T follicular helper cell (primary cell): ENCODE measurements at places on chromosomes 7 and 10.

- no peak for DNase-seq
Observed at GRCh38 chr7:130148561-130148960, 56.6 kb downstream of the TMEM209 start.

DNA sequence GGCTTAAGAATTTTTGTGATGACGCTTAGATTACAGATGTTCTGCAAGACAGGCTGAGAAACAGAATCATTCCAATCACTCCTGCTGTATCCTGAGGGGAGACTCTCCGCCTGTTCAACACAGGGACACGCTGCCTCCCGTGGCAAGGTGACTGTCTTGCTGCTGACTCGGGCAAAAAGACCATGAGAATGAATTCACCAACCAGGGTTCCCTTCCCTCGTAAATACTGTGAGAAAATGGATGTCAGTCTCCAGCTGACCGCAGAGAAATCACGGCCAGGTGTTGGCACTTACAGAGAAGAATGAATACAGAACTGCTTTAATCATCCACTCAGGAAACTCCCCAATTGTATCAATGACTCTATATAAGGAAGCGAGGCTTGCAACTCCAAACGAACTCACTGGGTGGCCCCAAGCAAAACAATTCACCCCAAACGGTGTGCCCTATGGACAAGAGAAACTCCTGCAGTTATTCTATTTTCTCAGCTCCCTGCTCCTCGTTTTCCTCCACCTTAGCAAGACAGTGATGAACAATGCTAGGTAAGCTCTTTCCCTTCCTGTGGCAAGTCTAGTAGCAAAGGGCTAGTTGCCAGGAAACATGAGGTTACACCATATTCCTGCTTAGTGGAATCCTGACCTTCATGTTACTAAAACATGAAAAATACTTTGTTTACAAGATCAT lies 22.8 kb downstream of the GNA12 start:
- no peak for DNase-seq

DNA sequence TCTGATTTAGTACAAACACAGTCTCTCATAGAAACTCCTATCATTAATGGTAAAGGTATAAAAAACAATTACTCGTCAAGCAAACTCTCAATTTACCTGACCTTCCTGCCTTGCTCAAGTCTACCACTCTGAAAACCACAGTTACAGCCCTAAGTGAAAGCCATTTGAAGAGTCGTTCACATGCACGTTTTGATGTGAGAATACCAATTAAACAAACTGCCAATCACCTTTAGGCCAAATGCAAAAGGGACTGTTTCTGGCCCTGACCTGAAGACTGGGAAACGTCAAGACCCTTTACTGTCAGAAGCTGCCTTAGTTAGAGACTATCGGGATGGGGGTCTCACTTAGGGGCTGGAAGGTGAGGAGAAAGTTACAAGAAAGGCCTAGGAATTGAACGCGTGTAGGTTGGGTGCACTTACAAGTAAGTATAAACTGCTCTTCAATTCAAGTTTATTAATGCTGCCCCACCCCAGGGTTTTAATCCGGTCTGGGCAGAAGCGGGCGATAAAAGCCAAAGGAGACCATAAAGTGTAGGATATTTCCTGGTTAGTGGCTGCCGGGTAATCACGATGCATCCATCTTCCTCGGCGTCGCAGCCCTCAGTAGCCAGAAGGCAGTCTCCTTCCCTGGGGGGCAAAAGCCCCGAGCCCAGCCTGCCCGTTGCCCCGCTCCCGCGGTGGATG lies 935 bp downstream of the TM9SF3 start:
- no peak for DNase-seq

GRCh38 chr10:70191972-70192305 lies 21.6 kb upstream of the SAR1A start:
- DNase-seq: no peak

- DNase-seq: no peak
Observed at GRCh38 chr10:131731780-131732630, 168.8 kb upstream of the PPP2R2D start.

- no peak for DNase-seq
Observed at GRCh38 chr7:44287488-44288380, 37.7 kb downstream of the CAMK2B start.

- DNase-seq: no peak
Observed at GRCh38 chr7:22890773-22891172, 68.1 kb upstream of the TOMM7 start.

- DNase-seq: no peak
Observed at GRCh38 chr10:108180878-108181277, 1016.4 kb upstream of the SORCS1 start.

DNA sequence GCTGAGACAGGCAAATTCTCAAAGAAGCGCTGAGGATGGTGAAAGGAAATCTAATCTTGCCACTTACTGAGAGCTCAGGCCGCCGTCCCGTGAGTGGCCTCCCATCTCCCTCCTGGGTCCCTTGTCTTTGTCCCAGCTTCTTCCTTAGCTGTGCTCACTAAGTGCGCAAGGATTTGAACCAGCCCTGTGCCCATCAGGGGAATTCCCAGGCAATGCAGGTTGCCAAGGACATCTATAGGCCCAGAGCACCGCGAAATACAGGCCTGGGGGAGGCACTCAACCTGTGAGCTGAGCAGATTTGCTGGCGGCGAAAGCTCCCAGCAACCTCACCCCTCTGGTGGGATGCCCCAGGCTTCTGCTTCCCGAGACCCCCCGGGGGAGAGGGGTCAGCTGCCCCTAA lies 64.8 kb downstream of the OAT start:
- DNase-seq: no peak

- DNase-seq: peak; percentile 57
Observed at GRCh38 chr10:124231168-124232155, 138.1 kb upstream of the CHST15 start.

DNA sequence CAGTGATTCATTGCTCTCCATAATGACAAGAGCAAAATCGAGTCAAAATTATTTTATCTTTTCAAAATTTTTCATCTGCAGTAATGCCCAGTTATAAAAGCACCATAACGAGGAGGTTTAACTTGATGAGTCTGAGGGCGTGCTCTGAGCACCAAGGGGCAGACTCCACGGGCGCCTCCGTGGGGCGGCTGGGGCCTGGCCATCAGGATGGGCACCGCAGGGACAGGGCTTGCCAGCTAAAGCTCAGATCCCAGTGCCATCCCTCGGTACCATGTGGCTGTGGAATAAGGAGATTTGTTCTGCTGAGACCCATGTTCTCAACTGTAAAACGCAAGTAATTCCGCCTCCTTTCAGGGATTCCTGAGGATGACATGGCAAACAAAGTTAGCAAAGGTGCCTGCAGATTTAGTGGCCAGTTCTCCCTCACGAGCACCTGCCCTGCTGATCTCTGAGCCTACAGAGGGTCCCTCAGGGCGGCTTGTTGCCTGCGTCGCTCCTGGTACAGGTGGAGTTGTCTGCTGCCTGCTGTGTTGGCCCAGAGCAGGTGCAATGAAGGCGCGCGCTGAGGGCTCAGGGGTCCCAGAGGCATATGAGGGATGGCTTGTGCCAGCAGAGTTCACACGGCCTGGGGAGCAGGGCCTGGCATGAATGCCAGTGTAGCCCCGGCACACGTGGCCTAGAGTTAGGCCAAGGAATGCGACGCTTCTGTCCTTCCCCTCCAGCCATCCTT lies 584.4 kb downstream of the TCERG1L start:
- DNase-seq: no peak

- no peak for DNase-seq
Observed at GRCh38 chr7:15782656-15783055, 96.2 kb upstream of the MEOX2 start.

DNA sequence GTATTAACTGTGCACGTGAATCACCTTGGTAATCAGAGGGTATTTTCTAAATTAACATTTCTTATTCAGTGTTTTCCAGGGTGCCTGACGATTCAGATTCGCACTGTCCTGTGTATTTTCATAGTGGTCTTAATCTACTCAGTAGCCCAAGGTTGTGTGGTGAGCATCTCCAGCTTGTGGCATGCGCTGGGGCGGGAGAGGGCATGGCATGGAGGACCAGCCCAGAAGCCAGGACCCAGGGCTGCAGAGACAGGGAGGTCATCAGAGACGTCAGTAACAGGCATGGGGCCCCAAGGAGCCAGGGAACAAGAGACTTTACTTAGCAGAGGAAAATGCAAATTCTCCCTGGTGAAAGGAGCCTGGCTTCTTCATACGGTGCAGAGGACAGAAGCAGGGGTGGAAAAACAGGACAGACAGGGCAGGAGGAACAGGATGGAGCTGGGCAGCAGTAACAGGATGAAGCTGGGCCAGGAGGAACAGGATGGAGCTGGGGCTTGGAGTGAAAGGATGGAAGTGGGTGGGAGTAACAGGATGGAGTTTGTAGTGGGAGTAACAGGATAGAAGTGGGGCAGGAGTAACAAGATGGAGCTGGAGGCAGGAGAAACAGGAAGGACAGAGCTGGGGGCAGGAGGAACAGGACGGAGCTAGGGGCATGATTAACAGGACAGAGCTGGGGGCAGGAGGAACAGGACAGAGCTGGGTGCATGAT lies 110.9 kb downstream of the ADCY1 start:
- no peak for DNase-seq

DNA sequence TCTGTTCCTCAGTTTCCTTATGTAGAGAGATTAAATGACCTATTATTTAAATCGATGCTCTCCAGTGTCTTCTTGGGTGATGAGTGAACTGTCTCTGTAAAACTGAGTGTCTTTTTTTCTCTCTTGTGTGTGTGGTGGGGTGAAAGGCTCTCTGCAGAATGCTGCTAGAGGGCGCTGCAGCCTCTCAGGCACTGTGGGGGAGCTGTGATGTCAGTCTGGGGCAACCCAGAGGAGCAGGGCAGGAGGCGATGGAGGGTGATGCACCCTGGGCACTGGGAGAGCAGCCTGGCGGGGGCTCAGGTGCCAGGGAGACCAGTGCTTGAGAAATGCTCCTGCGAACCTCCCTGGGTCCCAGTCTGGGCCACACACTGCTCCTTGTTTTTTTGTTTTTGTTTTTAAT lies 110.1 kb upstream of the POM121L12 start:
- no peak for DNase-seq
